ENCODE measurements at places on chromosomes 4 and X. TPM values are rescaled to one million over a fixed set of nuclear protein-coding genes. Genes with fewer than 3 reads are reported as not detected.

GRCh38 chrX:100928660-100929613 is at the start of gene XKRX:
Gene XKRX, minus strand, starts transcription at chrX:100928917. Its CDS starts 613 bp downstream, at chrX:100928304.
- peak; percentile 47 for DNase-seq
- peak within 1 kb of the TSS; percentile 25 for H3K4me3 ChIP-seq
- no peaks in the 10 kb centered on the region for H3K4me1 ChIP-seq
- no peaks in the 10 kb centered on the region for H3K27me3 ChIP-seq

DNA sequence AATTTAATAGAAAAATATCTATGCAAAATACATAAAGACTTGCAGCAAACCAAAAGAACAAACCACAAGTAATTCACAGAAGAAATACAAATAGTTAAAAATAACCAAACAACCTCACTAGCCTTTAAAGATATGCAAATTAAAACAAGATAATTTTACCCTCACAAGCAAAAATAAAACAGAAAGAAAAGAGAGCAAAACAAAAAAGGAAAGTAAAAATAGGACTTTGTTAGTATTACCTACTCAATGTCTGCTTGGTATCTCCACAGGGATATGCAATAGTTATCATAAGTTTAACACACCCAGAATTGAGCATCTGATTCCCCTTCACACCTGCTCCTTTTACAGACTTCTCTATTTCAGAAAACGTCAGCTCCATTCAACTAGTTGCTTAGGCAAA is 737.5 kb upstream of the MAGEB2 start:
- no peak overlapping the region for H3K4me3 ChIP-seq
- H3K36me3 ChIP-seq = no peaks in the 10 kb centered on the region
- peaks cover 26% of the 10 kb centered on the region for H3K27me3 ChIP-seq
- DNase-seq = no peak
- no peaks in the 10 kb centered on the region for H3K4me1 ChIP-seq
- H3K27ac ChIP-seq = no peak overlapping the region

GRCh38 chr4:71497078-71497477 is 158.3 kb downstream of the SLC4A4 start:
- no peak overlapping the region for H3K27ac ChIP-seq
- H3K4me3 ChIP-seq = no peak overlapping the region

Gene PLRG1
- 61.2 TPM for total RNA-seq

DNA sequence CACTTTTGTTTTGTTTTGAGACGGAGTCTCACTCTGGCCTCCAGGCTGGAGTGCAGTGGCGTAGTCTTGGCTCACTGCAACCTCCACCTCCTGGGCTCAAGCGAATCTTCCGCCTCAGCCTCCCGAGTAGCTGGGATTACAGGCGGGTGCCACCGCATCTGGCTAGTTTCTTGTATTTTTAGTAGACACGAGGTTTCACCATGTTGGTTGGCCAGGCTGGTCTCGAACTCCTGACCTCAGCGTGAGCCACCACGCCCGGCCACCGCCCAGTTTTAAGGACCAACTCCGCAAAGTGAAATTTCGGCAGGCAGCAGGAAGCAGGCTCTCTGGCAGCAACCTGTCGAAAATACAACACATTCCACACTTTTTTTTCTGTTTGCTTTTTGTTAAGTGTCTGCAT is 13.4 kb downstream of the DHRSX start:
- no peak overlapping the region for H3K27ac ChIP-seq
- DNase-seq = no peak
- H3K4me1 ChIP-seq = no peaks in the 10 kb centered on the region
- peaks cover 10% of the 10 kb centered on the region for H3K36me3 ChIP-seq

DNA sequence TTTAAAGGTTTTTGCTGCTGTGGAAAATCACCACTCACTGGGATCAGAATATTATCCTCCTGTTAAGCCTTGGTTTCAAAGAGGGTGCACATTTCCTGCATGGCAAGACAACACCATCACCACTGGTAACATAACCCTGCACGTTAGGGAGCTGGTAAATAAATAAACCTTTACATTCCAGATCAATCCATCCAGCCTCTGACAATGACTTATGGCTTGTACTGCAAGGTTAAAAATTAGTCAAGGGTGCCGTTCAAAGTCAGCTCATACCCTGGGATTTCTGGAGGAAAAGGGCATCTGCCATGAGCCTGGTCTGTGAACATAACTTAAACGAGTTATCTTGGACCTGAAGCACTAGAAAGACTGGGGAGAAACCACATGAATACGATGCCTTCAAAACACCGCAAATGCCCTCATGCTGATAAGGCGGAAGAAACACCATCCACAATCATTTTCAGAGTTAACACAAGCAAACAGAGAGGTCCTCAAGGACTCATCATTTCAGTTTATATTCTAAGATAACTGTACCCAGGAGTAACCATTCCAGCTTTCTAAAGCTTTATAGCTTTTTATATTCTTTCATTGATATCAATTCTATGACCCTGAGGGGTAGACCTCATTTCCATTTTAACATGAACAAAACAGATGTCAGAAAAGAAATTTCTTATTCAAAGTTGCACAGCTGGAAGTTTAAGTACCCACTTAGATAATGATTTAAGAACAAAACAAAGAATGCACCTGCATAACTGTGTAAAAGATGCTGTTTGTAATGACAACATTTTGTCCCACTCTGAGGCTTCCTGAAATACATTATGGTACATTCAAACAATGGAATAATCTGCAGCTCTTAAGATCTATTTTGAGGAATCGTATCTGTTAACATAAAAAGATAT is 103.1 kb downstream of the NPNT start:
- no peak for DNase-seq
- no peaks in the 10 kb centered on the region for H3K4me1 ChIP-seq
- no peak overlapping the region for H3K27ac ChIP-seq
- no peaks in the 10 kb centered on the region for H3K36me3 ChIP-seq
- H3K27me3 ChIP-seq = no peaks in the 10 kb centered on the region

Gene ARFIP1
- 39.0 TPM for total RNA-seq

Gene UGT2B15
- 0.98 TPM for total RNA-seq

DNA sequence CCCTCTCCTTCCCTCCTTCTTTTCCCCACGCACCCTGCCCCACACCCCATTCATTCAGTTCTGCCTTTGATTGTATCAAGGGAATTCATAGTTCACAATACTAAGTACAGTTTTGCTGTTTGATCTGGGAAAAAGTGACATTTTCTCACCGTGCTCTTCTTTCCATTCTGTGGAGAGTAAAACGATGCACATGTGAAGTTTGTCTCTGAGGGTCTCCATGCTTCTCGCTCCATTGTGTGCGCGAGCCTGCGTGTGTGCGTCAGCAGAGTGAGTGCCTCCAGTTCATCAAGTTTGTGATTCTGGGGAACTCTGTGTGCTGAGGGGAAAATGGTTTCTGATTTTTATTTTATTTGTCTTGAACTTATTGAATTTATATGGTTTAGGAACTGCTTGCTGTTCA is 1.9 kb downstream of the STK26 start:
- no peak overlapping the region for H3K4me3 ChIP-seq
- no peaks in the 10 kb centered on the region for H3K36me3 ChIP-seq

Gene ADH1C
- total RNA-seq = 50.1 TPM

Gene AFP
- not detected for total RNA-seq

GRCh38 chrX:123408821-123409737 is 225.0 kb downstream of the GRIA3 start:
- H3K4me3 ChIP-seq = no peak overlapping the region
- no peaks in the 10 kb centered on the region for H3K36me3 ChIP-seq
- H3K4me1 ChIP-seq = no peaks in the 10 kb centered on the region
- no peaks in the 10 kb centered on the region for H3K27me3 ChIP-seq
- DNase-seq = no peak
- no peak overlapping the region for H3K27ac ChIP-seq

Gene DTHD1
- total RNA-seq = 0.48 TPM

GRCh38 chr4:3112609-3113469 is 38.4 kb downstream of the HTT start:
- peaks cover 7% of the 10 kb centered on the region for H3K36me3 ChIP-seq
- H3K27me3 ChIP-seq = no peaks in the 10 kb centered on the region
- H3K27ac ChIP-seq = peak overlapping the region; percentile 64
- H3K4me1 ChIP-seq = no peaks in the 10 kb centered on the region

Gene MAGEA2
- total RNA-seq = not detected

DNA sequence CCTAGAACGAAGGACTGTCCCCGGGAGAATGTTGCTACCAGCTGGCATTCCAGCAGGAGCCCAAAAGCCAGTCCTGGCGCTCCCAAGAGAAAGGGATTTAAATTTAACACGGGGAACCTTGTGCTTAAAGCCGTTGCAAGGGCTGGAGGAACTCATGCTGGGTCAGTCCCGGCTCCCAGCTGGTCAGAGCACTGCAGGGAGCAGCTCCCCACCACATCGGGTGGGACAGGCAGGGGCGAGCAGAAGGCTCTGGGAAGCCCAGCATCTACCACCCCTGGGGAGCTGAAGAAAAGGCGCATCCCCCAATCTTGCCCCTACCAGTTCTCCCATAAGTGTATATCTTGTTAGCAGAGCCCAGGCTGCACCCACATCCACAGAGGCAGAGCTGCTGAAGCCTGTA is 15.7 kb downstream of the CFAP99 start:
- H3K4me3 ChIP-seq = no peak overlapping the region
- no peak for DNase-seq
- H3K27ac ChIP-seq = no peak overlapping the region
- H3K4me1 ChIP-seq = no peaks in the 10 kb centered on the region

Gene TCP11X2
- not detected for total RNA-seq

Gene TLR3
- 7.4 TPM for total RNA-seq

Gene PDE5A
- 49.8 TPM for total RNA-seq

GRCh38 chrX:118550792-118551191 is 55.2 kb downstream of the DOCK11 start:
- H3K4me3 ChIP-seq = no peak overlapping the region
- H3K27me3 ChIP-seq = peaks cover 23% of the 10 kb centered on the region
- no peaks in the 10 kb centered on the region for H3K4me1 ChIP-seq
- H3K27ac ChIP-seq = no peak overlapping the region

Gene SPACA5
- total RNA-seq = not detected

GRCh38 chr4:141524116-141524515 is 112.3 kb upstream of the IL15 start:
- no peak overlapping the region for H3K27ac ChIP-seq
- no peaks in the 10 kb centered on the region for H3K27me3 ChIP-seq
- no peak overlapping the region for H3K4me3 ChIP-seq
- DNase-seq = no peak
- H3K4me1 ChIP-seq = no peaks in the 10 kb centered on the region

DNA sequence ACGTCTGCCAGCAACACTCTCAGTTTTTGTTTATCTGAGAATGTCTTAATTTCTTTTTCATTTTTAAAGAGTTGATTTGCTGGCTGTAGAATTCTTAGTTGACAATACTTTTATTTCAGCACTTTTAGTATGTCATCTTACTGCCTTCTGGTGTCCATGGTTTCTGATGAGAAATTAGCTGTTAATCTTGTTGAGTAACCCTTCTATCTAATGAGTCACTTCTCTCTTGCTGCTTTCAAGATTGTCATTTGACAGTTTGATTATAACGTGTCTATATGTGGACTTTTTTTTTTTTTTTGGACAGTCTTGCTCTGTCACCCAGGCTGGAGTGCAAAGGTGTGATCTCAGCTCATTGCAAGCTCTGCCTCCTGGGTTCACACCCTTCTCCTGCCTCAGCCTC is 24.0 kb upstream of the TMEM255A start:
- H3K4me3 ChIP-seq = no peak overlapping the region
- H3K36me3 ChIP-seq = no peaks in the 10 kb centered on the region
- no peak for DNase-seq
- no peak overlapping the region for H3K27ac ChIP-seq
- H3K4me1 ChIP-seq = no peaks in the 10 kb centered on the region

Gene TXLNG
- total RNA-seq = 31.5 TPM

GRCh38 chr4:5712517-5712916 is 1.5 kb downstream of the EVC start:
- H3K36me3 ChIP-seq = no peaks in the 10 kb centered on the region
- no peak for DNase-seq
- peaks cover 8% of the 10 kb centered on the region for H3K4me1 ChIP-seq
- H3K27me3 ChIP-seq = no peaks in the 10 kb centered on the region
- H3K27ac ChIP-seq = no peak overlapping the region

- H3K27ac ChIP-seq = no peak overlapping the region
- H3K36me3 ChIP-seq = no peaks in the 10 kb centered on the region
- H3K4me3 ChIP-seq = no peak overlapping the region
- H3K27me3 ChIP-seq = no peaks in the 10 kb centered on the region
- no peak for DNase-seq
Observed at GRCh38 chr4:109079201-109079600, 223.3 kb downstream of the COL25A1 start.

Gene APOO
- 16.1 TPM for total RNA-seq

DNA sequence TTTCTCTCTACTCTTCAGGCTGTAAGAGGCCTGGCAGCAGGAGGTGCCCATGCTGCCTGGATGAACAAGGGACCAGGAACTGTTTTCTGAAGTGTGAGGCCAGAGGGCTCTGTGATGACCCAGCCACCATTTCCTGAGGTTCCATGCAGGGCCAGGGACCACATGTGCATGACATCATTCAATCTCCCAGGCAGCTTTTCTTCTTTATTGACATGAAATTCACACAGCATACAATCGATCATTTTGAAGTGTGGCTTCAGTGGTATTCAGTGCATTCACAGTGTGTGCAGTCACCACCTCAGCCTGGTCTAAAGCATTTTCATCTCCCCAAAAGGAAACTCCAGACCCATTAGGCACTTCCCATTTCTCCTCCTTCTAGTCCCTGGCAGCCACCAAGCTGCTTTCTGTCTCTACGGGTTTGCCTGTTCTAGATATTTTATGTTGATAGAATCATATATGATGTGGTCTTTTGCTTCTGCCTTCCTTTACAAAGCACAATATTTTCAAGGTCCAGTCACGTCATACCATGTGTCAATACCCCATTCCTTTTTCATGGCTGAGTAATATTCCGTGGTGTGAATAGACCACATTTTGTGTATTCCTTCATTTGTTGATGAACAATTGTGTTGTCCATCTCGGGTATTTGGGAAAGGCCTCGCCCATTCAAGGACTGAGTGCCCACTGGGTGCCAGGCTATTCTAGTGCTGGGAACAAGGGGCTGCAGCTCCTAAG is 93.1 kb downstream of the PSAPL1 start:
- H3K27ac ChIP-seq = no peak overlapping the region
- no peaks in the 10 kb centered on the region for H3K27me3 ChIP-seq
- DNase-seq = no peak
- no peaks in the 10 kb centered on the region for H3K36me3 ChIP-seq
- H3K4me1 ChIP-seq = no peaks in the 10 kb centered on the region

GRCh38 chr4:24042094-24042493 is 152.2 kb upstream of the PPARGC1A start:
- DNase-seq = no peak
- no peaks in the 10 kb centered on the region for H3K36me3 ChIP-seq
- no peak overlapping the region for H3K27ac ChIP-seq
- no peaks in the 10 kb centered on the region for H3K4me1 ChIP-seq
- H3K27me3 ChIP-seq = no peaks in the 10 kb centered on the region

Gene SHROOM4
- 13.8 TPM for total RNA-seq

Gene DCAF8L2
- not detected for total RNA-seq

Gene GABRG1
- under 0.01 TPM for total RNA-seq

Data from breast epithelium (tissue), 4 donors.